ENCODE measurements at places on chromosomes 3 and 15.
A peak's percentile ranks its signal among the peaks of the same experiment; 100 is the strongest.

- no peak overlapping the region for H3K27ac ChIP-seq
- no peak overlapping the region for H3K4me3 ChIP-seq
- no peaks in the 10 kb centered on the region for H3K4me1 ChIP-seq
- no peak for DNase-seq
These were observed 269.2 kb upstream of the AZI2 start for GRCh38 chr3:28617821-28618220.

- no peak for DNase-seq
- no peak overlapping the region for H3K27ac ChIP-seq
- no peak overlapping the region for H3K4me3 ChIP-seq
These were observed 171.4 kb downstream of the NSUN3 start for GRCh38 chr3:94234177-94234788.

GRCh38 chr3:65878831-65879230 is 159.9 kb downstream of the MAGI1 start:
- H3K27ac ChIP-seq: no peak overlapping the region
- DNase-seq: no peak
- H3K4me3 ChIP-seq: no peak overlapping the region
- no peaks in the 10 kb centered on the region for H3K4me1 ChIP-seq

- H3K27me3 ChIP-seq: no peaks in the 10 kb centered on the region
- no peak overlapping the region for H3K4me3 ChIP-seq
- H3K27ac ChIP-seq: no peak overlapping the region
- H3K4me1 ChIP-seq: no peaks in the 10 kb centered on the region
- no peak for DNase-seq
These were observed 221.4 kb downstream of the THSD4 start for GRCh38 chr15:71336671-71337070.

- H3K36me3 ChIP-seq: no peaks in the 10 kb centered on the region
- no peak overlapping the region for H3K4me3 ChIP-seq
- H3K4me1 ChIP-seq: no peaks in the 10 kb centered on the region
- H3K27me3 ChIP-seq: peaks cover 5% of the 10 kb centered on the region
- H3K27ac ChIP-seq: no peak overlapping the region
These were observed 57.2 kb downstream of the THBS1 start for GRCh38 chr15:39638041-39638440.

- peaks cover 32% of the 10 kb centered on the region for H3K27me3 ChIP-seq
- no peak overlapping the region for H3K4me3 ChIP-seq
- H3K36me3 ChIP-seq: no peaks in the 10 kb centered on the region
- H3K27ac ChIP-seq: no peak overlapping the region
These were observed 5.2 kb upstream of the WNT7A start for GRCh38 chr3:13884851-13885703.

DNA sequence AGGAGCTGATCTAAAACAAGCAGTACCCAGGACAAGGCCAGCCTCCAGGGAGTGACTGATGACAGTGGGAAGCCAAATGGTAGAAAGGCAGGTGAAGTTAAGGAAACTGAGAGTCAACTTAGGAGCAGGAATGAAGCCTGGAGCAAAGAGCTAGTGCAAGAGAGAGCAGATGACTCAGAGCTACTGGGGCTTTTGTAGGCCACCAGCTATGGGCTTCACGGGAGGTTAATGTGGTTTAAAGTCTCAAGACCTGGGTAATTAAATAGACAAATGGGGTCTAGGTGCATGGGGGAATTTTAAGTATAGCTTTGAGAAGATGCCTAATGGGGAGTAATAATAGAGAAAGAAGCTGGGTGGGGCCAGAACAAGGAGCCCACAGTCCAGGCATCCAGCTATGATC is 3.1 kb downstream of the CD86 start:
- DNase-seq: no peak
- H3K27ac ChIP-seq: no peak overlapping the region
- H3K36me3 ChIP-seq: peaks cover 18% of the 10 kb centered on the region

DNA sequence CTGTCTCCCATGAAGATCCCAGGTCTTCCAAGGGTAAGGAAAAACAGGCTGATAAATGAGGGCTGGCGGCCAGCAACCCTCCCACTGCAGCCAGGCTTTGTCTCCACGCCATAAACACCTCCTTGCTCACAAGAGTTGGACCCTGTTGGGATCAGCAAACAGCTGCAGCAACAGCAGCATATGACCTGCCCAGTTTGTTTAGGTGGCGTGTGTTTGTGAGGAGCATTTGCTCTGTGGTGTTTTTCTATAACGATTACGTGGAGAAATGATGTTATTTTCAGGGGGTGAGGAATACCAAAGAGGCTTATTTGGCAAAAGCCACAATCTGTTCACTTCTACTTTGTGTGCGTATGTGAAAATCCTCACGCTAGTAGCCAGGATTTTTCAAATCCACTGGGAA is 58.5 kb downstream of the RFTN1 start:
- peaks cover 68% of the 10 kb centered on the region for H3K36me3 ChIP-seq
- no peak for DNase-seq
- peaks cover 45% of the 10 kb centered on the region for H3K4me1 ChIP-seq
- H3K27ac ChIP-seq: no peak overlapping the region
- no peak overlapping the region for H3K4me3 ChIP-seq
- no peaks in the 10 kb centered on the region for H3K27me3 ChIP-seq

DNA sequence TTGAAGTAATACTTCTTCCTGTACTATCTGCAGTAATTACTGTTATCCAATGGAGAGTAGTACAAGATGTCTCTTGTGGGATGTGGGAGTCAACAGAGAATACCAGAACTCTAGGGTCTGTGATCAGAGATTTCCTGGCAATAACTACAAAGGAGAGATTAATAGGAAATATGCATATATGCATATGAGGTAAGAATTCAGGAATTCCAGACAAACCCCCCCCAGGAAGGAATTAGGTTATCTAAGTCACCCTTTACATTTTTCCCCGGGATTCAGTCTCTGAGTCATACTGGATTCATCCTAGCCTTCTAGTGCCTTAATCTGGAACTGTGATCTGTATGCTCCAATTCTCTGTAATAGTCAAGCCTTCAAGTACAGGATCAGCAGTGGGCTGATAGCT is 49.4 kb downstream of the GTF2E1 start:
- H3K4me1 ChIP-seq: no peaks in the 10 kb centered on the region
- DNase-seq: no peak
- H3K4me3 ChIP-seq: no peak overlapping the region
- no peaks in the 10 kb centered on the region for H3K27me3 ChIP-seq

- H3K4me3 ChIP-seq: no peak overlapping the region
- H3K27me3 ChIP-seq: no peaks in the 10 kb centered on the region
- H3K36me3 ChIP-seq: peaks cover 3% of the 10 kb centered on the region
- H3K4me1 ChIP-seq: peaks cover 48% of the 10 kb centered on the region
- H3K27ac ChIP-seq: no peak overlapping the region
- no peak for DNase-seq
These were observed 21.7 kb downstream of the GTF2E1 start for GRCh38 chr3:120764206-120764605.

DNA sequence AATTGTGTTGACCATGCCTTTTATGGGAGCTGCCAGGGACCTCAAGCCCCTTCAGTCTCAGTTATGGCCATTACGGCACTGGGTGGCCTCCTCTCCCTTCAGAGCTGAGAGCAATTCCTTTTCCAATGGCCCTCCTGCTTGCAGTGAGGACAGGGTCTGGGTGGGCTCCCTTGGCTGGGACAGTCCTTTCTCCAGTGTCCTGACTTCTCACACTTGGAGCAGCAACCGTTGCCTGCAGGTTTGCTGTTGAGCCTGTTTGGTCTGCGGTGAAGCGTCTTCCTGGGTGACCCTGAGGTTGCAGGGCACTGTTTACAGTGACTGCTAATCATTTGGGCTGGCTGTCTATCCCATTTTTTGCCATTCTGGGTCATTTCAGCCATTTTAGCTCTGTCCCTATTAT is 3.5 kb upstream of the CCDC80 start:
- H3K4me1 ChIP-seq: peaks cover 14% of the 10 kb centered on the region
- no peak overlapping the region for H3K27ac ChIP-seq
- DNase-seq: no peak
- no peaks in the 10 kb centered on the region for H3K36me3 ChIP-seq

DNA sequence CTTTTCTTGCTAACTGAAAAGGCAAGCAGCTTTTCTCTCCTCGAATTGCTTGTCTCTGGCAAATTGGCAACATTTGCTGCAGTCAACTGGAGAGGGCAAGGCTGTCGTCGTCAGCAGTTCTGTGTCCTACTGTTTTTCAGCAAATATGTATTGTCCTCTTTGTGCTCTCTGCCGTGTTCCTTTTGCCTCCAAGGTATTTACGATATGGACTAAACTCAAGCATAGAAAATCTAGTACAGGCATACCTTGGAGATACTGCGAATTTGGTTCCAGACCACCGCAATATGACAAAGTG is 558 bp upstream of the SLC30A4 start:
- peaks cover 6% of the 10 kb centered on the region for H3K36me3 ChIP-seq
- H3K27ac ChIP-seq: peak overlapping the region; percentile 83
- H3K27me3 ChIP-seq: no peaks in the 10 kb centered on the region
- peak overlapping the region; percentile 89 for H3K4me3 ChIP-seq
- DNase-seq: no peak

GRCh38 chr3:32882603-32883025 is 64.8 kb downstream of the TRIM71 start:
- no peaks in the 10 kb centered on the region for H3K27me3 ChIP-seq
- H3K4me3 ChIP-seq: no peak overlapping the region
- H3K27ac ChIP-seq: no peak overlapping the region
- DNase-seq: no peak
- H3K36me3 ChIP-seq: no peaks in the 10 kb centered on the region

DNA sequence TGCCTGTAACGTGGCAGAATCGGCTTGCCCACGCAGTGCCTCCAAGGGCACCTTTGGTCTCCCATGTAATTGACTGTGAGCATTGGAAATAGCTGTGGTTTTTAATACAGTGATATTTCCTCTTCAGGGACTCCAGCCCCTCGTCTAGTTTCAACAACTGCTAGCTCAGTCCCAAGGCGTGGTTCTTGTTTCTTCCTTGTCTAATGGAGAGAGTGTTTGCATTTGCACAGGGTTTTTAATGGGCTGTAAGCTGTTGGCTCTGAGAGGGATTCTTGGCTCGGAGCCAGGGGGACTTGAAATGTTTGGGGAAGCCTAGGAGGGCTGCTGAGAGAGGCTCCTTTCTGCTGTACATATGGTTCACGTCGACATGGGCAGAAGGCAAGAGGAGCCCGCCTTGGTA is 86.2 kb downstream of the THSD4 start:
- H3K27me3 ChIP-seq: no peaks in the 10 kb centered on the region
- H3K27ac ChIP-seq: no peak overlapping the region
- DNase-seq: no peak
- no peaks in the 10 kb centered on the region for H3K36me3 ChIP-seq
- H3K4me1 ChIP-seq: no peaks in the 10 kb centered on the region

- no peak overlapping the region for H3K4me3 ChIP-seq
- no peak overlapping the region for H3K27ac ChIP-seq
- H3K36me3 ChIP-seq: no peaks in the 10 kb centered on the region
- peaks cover 8% of the 10 kb centered on the region for H3K27me3 ChIP-seq
These were observed 1030.5 kb downstream of the FHIT start for GRCh38 chr3:60220768-60221167.

DNA sequence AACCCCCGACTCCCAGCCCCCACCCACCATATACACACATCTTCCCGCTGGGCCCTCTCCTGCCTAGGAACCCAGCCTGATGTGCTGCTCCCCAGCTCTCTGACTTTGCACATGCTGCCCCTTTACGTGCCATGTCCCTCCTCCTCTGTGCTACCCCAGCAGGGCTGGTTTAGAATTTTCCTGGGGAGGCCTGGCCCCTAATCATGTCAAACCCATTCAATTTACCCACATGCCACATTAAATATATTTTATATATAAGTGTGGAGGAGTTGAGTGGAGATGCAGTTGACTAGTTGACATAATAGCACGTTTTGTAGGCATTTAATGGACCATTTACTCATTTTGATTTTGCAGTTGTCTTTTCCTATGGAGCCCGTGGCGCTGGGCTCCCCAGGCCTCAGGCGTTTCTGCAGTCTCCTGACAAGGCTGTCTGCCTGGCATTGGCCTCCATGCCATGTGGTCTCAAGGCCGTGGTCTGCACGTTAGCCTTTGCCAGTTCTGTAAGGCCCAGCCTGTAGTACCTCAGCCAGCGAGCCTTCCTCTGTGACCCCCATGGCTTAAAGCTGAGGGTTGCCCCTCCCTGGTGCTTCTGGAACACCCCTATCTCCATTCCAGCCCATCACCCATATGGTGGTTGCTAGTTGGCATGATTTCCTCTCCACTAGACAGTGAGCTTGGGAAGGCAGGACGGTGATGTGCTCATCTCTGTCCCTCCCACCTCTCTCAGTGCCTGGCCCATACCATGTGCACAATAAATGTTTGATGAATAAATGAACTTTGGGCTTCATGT is 155.8 kb downstream of the TLE3 start:
- no peaks in the 10 kb centered on the region for H3K36me3 ChIP-seq
- H3K4me1 ChIP-seq: peaks cover 2% of the 10 kb centered on the region
- H3K27me3 ChIP-seq: peaks cover 3% of the 10 kb centered on the region
- no peak overlapping the region for H3K27ac ChIP-seq
- DNase-seq: no peak

DNA sequence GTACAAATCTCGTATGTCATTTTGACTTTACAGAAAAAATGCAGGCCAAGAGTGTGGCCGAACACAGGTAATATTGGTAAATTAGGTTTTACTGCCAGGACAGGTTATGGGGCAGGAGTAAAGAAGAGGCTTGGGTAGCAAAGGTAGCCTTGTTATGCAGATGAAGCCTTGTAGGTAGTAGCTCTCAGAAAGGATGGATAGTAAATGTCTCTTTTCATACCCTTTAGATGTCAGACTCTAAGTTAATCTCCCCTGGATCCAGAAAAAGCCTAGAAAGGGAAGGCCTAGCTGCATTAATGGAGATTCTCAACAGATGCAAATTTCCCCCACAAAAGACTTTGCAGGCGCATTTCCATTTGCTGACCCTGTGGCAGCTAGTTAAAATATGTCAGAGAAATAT is 1445.1 kb upstream of the CADM2 start:
- no peak overlapping the region for H3K4me3 ChIP-seq
- H3K27ac ChIP-seq: no peak overlapping the region
- no peaks in the 10 kb centered on the region for H3K27me3 ChIP-seq
- H3K36me3 ChIP-seq: no peaks in the 10 kb centered on the region
- no peaks in the 10 kb centered on the region for H3K4me1 ChIP-seq

DNA sequence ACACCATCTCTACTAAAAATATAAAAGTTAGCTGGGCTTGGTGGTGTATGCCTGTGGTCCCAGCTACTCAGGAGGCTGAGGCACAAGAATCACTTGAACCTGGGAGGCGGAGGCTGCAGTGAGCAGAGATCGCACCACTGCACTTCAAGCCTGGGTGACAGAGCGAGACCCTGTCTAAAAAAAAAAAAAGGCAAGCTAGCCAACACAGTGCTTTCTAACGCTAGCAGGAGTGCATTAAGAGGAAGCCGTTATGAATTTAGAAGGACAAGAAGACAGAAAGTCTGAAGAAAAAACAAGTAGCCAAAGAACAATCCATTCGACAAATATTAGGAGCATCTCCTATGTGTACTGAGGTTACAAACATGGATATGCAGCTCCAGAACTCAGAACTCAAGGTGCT is 28.6 kb downstream of the BHLHE40 start:
- H3K4me3 ChIP-seq: peak overlapping the region; percentile 17
- DNase-seq: no peak
- H3K27me3 ChIP-seq: no peaks in the 10 kb centered on the region

All from activated B cell treated with CpG ODN at 0.5 μM for 24 hours (primary cell).